IPS-NIHi11 (cell line): ENCODE measurements at places on chromosomes 16 and 17.

DNA sequence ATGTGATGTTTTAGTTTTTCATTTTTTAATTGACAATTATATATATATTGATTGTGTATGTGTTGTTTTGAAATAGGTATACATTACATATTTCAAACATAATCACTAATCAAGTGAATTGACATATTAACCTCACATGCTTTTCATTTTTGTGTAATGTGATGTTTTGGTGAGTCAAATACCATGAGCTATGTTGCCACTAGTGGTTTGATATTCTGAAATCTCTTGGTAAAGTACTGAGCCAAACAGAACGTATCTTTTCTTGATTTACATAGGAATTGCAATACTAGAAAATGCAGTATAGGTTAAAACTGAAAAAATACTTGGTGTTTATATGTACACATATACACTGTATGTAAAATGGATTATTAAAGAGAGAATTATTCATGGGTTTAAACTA, 65.2 kb upstream of the SIAH1 start:
- DNase-seq: no peak

- peak; percentile 84 for DNase-seq
Observed at GRCh38 chr16:86575754-86576557, 2.4 kb upstream of the FOXL1 start.

- peak; percentile 70 for DNase-seq
Observed at GRCh38 chr16:70253291-70254106, 1.8 kb upstream of the EXOSC6 start.

DNA sequence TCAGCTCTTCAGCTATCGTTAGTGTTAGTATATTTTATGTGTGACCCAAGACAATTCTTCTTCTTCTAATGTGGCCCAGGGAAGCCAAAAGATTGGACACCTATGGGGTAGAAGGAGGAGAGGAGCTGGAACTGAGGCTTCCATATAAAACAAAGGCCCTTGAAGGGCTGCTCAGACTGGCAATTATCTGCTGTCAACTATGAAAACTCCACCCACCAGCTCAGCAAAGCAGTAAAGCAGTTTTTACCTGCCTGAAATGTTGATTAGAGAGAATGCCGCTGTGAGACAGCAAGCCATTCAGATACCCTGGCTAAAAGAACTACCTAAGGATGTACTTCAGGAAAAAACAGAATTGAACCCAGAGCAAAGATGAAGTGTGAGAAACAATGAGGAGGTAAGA, 45.9 kb upstream of the GNAO1 start:
- peak; percentile 18 for DNase-seq

DNA sequence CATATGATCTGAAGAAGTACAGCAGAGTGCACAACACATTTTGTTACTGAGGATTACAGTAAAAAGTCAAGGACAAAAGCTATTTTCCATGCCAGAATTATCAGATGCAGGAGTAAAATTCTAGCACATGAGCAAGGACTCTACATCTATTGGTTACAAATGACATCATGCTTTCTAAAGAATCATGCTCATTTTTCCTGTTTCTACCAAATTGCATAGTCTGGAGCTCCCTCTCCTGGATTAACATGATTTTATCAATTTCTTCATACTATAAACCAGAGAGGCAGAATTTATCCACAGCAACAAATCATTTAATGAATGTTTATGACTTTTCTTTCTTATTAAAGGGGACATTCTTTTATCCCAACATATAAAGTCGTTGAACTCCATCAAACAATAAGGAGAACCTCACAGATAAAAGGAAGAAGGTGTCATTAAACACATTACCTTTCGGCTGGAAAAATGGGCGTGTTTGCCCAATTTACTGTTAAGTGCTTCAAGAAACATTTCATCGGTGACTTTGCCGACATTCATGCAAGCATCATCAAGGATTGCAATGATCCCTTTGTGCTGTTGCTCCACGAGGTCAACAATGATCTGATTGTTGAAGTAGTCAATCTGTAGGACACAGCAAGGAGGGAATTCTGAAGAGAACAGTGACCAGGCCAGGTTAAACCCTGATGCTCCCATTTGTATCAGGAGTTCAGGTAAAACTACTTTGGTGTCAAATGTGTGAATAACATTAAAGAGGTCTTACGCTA, 121.7 kb downstream of the MYO1D start:
- DNase-seq: peak; percentile 45

GRCh38 chr16:79250502-79251098, 349.9 kb downstream of the MAF start:
- DNase-seq: no peak

GRCh38 chr16:30738984-30739951, 9.0 kb upstream of the PHKG2 start:
- DNase-seq: no peak

- peak; percentile 77 for DNase-seq
Observed at GRCh38 chr16:68642436-68643101, 2.5 kb upstream of the CDH3 start.
